ENCODE measurements at places on chromosomes 3 and 15. TPM values are rescaled to one million over a fixed set of nuclear protein-coding genes. Genes with fewer than 3 reads are reported as not detected.
A peak's percentile ranks its signal among the peaks of the same experiment; 100 is the strongest.

DNA sequence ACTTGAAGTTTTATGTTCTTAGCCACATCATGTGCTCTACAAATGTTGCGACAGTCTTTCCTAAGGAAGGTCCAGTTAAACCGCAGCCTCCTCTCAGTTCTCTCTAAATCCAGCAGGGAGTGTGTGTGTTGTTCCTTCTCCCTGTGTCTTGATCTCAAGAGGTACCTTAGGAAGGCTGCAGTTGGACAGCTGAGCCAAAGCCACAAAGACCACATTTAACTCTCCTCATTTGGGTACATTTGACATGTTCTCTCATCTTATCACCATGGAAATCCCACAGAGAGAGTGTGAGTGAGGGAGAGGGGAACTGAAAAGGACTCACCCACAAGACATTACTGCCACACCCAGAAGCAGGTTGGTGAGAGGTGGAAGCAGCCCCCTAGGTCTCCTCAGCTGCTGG is 79.5 kb downstream of the CD200R1L start:
- DNase-seq: no peak

Gene DUOX1
- 3.3 TPM for total RNA-seq

- no peak for DNase-seq
These were observed 2.7 kb upstream of the MAPK6 start for GRCh38 chr15:52016316-52016715.

- DNase-seq: peak; percentile 89
These were observed 40.9 kb upstream of the SMAD3 start for GRCh38 chr15:67024314-67024997.

- no peak for DNase-seq
These were observed 69.4 kb upstream of the PLXNA1 start for GRCh38 chr3:126913524-126913923.

Gene PYGO1
- total RNA-seq: 11.8 TPM

Gene PLA2G4B
- total RNA-seq: 2.7 TPM

GRCh38 chr3:36680952-36681351 is 83.4 kb downstream of the DCLK3 start:
- DNase-seq: no peak

Gene SLCO3A1
- 1.5 TPM for total RNA-seq

- no peak for DNase-seq
These were observed 2.1 kb downstream of the PLA2G4F start for GRCh38 chr15:42154212-42154941.

DNA sequence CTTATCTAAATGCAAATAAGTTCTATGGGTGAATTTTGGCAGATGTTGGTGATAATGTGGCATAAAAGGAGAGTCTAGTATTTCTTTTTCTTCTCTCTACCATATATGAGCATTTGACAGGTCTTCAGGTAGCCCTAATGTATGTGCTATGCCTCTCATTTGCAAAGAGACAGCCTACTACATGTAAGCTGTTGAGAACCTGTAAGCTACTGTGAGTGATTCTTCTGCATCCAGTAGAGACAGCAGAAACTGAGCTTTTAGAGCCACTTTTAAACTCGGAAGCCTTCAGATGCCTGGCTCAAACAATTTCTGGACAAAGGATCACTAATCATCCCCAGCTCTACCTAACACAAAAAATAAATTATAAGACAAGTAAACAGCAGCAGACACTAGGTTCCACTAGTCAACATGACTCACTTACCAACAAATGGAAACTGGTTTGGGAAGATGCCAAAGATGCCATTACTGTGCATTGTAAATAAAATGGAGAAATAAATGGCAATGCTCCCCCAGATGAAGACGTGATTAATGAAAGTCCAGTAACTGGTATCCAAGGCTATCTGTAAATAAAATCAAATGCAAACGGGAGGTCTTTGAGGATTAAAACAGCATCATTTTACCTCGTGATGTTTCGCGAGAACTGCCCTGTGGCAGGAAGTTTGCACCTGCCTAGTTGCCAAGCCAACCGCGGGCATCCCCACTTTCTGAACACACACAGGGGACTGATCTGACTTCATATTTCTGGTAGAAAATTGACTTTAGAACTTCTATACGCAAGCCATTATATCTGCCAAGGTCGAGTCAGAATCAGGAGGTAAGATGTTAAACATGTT is 245.3 kb downstream of the DTWD1 start:
- no peak for DNase-seq

GRCh38 chr3:4864503-4864902 is 114.7 kb upstream of the BHLHE40 start:
- DNase-seq: no peak

DNA sequence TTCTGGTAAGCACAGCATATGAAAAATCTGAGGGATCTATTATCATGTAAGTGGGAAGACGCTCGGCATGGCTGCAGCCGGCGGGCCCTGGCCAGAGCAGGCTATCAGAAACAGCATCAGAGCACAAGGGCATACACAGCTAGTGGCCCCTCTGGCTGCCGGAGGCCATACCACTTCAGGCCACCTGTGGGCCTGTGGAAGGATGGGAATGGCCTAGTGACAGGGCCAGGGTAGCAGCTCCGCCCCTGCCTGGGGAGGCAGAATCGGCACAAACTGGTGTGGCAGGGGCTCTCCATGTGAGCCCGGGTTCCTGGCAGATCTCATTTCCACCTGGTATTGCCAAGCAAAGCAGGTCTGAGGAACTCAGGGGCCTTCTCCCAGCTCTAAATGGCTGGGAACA is 46.4 kb downstream of the SH3BP5 start:
- DNase-seq: no peak

GRCh38 chr3:21839592-21839991 is 88.6 kb upstream of the ZNF385D start:
- DNase-seq: peak; percentile 16

- DNase-seq: no peak
These were observed 7.0 kb downstream of the CHST14 start for GRCh38 chr15:40477642-40478327.

DNA sequence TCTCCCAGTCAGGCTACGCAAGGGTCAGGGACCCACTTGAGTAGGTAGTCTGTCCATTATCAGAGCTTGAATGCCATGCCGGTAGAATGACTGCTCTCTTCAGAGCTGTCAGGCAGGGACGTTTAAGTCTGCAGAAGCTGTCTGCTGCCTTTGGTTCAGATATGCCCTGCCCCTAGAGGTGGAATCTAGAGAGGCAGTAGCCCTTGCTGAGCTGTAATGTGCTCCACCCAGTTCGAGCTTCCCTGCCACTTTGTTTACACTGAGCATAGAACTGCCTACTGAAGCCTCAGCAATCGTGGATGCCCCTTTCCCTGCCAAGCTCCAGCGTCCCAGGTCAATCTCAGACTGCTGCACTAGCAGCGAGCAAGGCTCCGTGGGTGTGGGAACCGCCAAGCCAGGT is 57.5 kb upstream of the SETMAR start:
- DNase-seq: peak; percentile 11

Gene GADL1
- total RNA-seq: 0.13 TPM

GRCh38 chr3:150798122-150798618 is 35.2 kb upstream of the SIAH2 start:
- DNase-seq: no peak

- DNase-seq: no peak
These were observed 61.2 kb downstream of the ADAMTSL3 start for GRCh38 chr15:83714939-83715628.

DNA sequence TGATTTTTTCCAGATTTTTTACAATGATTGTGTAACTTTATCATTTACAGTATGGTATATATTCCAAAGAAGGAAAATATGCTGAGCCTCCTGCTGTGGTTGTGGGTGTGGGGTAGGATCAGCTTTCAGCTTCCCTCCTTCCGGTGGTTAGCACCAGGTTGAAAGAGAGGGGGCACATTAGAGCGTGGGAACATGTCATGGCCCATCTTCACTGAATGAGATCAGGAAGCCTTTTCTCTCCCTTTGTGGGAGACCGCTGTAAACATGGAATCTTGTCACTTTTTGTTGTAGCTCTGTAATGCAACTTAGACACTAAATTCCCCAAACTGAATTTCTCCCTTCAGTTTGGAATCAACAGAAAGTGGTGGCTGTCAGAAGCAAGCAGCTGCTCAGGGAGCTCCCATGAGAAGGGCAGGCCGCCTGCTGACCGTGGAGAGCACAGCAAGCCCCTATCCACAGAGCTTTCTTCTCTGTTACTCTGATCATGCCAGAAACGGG is 86.7 kb upstream of the LIMD1 start:
- peak; percentile 65 for DNase-seq

GRCh38 chr3:17307482-17307881 is 422.7 kb downstream of the PLCL2 start:
- no peak for DNase-seq

Gene SOX14
- total RNA-seq: not detected

DNA sequence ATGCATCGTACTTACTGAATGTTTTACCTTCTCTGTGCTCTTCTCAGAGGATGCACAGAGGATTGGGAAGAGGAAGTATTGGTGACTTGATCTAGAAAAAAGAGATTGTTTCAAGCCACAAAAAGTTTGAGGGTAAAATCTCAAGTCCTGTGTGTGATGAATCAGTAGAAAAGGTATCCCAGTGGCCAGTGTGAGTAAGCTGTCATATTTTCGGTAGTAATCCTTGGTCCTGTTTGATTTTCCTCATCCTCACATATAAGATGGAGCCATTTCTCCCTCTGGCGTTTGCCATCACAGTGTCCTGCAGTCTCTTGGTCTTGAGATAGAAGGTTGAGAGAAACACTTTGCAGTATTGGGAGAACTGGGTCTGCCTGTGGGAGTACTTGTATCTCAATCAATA is 166.8 kb downstream of the LPP start:
- DNase-seq: no peak

DNA sequence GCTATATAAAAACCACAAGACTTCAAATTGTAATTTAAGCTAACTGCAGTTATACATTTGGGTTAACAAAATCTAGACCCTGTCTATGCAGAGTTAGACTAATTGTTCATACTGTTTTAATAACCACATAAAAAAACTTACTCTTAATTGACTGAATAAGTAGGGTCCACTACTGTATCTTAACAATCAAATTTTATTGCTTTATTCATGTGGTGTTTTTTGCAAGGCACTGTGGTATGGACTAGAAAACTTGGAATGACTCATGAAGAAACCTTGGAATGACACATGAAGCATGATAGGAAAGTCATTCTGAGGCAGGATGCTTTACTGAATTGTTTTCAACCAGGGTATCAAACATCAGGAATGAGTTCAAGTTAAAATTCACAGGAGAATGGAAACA is 2.3 kb downstream of the SERP1 start:
- DNase-seq: peak; percentile 10

DNA sequence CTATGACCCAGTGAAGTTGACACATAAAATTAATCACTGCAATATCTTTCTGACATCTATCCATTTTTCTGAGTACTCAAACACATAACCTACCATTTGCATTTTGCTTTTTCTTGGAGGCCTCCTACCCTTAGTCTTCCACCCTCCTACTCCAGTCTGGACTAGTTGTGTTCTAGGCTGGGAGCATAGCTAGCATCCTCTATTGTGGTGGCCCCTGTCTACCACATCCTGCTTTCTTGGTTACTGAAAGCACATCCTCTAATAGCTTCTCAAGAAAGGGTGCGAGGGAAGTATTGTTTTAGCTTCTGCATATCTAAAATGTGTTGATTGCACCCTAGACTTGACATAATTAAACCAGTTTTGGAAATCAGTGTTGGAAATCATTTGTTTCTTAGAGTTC is 176.5 kb downstream of the THSD4 start:
- no peak for DNase-seq

DNA sequence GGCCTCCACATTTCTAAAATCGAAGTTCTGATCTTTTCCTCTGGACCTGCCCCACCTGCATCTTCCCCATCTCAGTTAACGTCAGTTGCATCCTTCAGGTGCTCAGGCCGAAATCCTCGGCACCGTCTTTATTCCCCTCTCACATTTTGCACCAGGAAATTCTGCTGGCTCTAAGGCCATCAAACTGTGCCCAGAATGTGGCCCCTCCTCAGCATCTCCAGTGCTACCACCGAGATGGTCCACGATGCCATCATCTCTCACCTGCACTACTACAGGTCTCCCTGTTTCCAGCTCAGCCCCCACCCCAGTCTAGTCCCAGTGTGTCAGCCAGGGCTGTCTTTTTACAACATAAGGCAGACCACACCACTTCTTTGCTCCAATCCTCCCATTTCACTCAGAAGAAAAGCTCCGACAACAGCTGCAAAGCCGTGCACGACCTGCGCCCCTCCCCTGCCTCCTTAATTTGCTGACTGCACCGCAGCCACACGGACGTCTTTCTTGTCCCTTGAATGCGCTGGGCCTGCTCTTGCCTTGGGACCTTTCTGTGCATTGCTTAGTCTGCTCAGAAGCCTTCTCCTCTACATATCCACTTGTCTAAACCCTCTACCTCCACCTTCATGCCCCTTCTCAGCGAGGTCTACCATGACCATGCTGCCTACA is 14.4 kb downstream of the MUC20 start:
- DNase-seq: no peak

Gene RAD51
- total RNA-seq: 2.0 TPM

DNA sequence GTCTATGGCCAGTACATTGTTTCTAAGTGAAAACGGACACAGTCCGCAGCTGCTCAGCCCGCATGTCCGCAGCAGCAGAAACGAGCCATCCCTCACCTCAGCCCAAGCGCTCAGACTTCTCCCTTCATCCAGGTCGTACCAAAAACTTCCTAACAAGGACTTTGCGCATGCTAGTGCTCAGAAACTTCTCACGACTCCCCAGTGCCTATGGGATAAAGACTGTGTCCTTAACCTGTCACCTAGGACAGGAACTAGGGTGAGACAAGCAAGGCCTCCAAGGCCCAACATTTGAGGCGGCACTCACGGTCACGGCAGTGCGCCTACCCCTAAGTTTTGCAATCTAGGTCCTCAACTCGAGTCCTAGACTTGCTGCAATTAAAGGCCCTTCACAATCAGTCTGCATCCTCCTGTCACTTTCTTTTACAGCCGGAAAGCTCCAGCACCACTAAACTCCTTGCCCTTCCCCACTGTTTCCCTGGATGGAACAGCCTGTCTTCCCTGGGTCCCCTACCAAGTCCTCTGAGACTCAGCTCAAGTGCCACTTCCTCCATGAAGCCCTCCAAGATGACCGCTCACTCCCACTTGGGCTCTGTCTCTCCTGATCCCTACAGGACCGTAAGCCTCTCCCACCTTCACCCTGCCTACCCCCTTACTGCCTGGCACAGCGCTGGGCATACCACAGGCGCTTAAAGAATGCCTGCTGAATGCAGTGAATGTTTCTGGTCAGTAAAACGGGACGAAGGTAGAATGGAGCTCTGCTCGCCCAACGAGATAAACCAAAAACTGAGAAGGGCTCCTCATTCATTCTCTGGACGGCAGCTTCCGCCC is 1.2 kb downstream of the CLN6 start:
- DNase-seq: no peak

- DNase-seq: no peak
These were observed 75.8 kb upstream of the FAM98B start for GRCh38 chr15:38378161-38378560.

DNA sequence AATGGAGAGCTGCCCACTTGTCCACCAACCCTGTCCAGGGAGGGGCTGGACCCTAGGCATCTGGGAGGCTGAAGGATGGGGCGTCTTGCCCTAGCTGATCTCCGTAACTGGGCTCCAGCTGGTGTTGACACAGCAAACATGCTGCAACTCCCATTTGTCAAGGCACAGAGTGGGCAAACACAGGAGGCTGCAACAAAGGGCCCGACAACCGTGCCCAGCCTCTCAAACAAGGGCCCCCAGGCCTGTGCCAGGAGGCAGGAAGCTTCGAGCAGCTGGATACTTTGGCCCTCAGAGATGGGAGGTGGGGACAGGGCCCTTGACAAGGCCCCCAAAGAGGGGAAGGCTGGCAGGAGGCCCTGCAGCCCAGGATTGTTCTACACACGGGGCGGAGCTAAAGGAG is 64.2 kb upstream of the TMEM115 start:
- DNase-seq: no peak

- DNase-seq: no peak
These were observed 31.2 kb upstream of the RIOX2 start for GRCh38 chr3:98003306-98003969.

Gene MAP2K1
- total RNA-seq: 20.1 TPM

Gene HIGD2B
- total RNA-seq: not detected

Gene GOLGA6B
- total RNA-seq: 0.08 TPM

Data from hepatocyte (in vitro differentiated cells).